Progenitor cell of endocrine pancreas (in vitro differentiated cells): ENCODE measurements at places on chromosomes 2 and 18.

DNA sequence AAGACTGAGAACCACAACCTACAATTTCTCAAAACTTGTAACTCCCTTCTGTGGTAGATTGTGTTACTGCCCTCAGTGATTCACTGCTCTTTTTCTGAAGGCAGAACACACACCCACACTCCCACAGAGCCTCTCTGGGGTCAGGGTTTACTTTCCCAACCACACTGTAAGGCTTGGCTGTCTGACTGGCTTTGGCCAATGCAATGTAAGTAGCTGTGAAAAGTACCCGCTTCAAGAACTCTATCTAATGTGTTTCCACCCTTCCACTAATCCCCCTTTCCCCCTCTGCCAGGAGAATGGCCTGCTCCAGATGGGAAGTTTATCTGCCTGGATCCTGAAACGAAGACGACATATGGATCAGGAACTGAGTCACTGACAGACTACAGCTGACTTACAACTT, 222.7 kb downstream of the CDH2 start:
- H3K36me3 ChIP-seq = peaks cover 20% of the 10 kb centered on the region
- no peak overlapping the region for H3K27ac ChIP-seq
- peaks cover 1% of the 10 kb centered on the region for H3K4me1 ChIP-seq
- DNase-seq = no peak

DNA sequence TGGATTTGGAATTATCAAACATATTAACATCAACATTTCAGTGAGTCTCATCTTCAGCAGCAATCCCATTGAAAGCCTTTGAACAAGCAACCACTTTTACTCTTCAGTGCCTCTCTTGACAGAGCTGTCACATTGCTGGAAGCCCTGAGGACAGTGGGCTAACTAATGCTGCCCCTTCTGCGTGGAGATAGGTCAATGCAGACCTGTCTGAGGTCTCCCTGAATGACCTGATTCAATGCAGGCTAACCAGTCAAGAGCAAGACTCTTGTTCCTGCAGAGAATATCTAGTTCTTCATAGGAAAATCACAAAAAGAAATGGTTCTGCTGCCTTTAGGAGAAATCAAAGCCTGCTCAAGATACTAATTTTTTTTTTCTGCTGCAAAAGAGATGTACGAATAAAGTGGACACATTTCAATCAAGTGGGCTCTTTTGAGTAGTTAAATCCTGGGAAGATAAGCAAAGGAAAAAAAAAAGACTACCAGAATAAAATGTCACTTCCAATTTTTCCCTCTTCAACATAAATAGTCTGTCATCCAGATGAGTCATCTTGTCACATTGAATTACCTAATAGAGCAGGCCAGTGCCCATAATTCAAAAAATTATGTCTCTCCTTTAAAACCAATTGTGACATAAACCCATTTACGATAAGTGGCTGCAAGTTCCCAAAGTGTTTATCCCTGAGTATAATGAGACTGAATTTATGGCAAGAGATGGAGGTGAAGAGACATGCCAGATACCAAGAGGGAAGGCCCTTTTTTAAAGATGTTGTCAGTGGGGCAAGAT, 1269.0 kb upstream of the DDX18 start:
- no peak overlapping the region for H3K27ac ChIP-seq
- no peaks in the 10 kb centered on the region for H3K27me3 ChIP-seq
- DNase-seq = no peak
- H3K36me3 ChIP-seq = no peaks in the 10 kb centered on the region
- no peak overlapping the region for H3K4me3 ChIP-seq
- no peaks in the 10 kb centered on the region for H3K4me1 ChIP-seq

DNA sequence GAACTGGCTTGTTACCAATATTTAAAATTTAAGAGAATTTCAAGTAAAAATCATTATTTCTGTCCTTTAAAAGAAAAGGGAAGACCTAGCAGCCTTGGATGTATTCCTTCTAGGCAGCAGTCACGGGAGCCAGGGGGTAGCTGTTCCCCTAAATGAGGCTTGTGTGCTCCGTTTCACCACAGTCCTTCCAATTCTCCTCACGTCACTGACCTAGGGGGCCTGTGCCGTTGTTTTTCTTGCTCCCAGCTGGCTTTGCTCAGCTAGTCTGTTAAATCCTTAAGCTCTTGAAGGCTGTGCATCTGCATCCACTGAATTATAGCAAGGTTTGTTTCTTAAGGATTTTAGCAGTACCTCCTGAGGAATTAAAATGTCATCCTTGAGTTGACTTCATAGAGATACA, 9.9 kb downstream of the KLHL23 start:
- H3K27me3 ChIP-seq = no peaks in the 10 kb centered on the region
- no peak for DNase-seq
- H3K27ac ChIP-seq = no peak overlapping the region
- H3K4me3 ChIP-seq = no peak overlapping the region
- H3K36me3 ChIP-seq = peaks cover 40% of the 10 kb centered on the region
- peaks cover 6% of the 10 kb centered on the region for H3K4me1 ChIP-seq

DNA sequence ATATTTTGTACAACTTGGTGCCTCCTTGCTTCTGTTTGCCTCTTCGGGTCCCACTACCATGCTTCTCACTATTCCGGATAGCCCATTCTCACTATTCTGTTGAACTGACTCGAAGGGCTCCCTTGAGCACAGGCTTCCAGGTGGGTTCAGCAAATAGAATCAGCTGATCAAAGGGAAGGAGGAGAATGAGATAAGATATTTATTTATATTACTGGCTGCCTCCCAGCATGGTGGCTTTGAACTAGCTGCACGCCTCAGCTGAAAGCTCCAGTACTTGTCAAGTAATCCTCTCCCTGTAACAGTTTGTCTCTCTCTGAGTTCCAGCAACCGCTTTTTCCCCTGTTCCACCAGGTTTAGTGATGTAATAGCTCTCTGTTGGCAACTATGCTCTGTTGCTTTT, 187.8 kb upstream of the HNRNPA3 start:
- H3K4me1 ChIP-seq = peaks cover 8% of the 10 kb centered on the region
- H3K4me3 ChIP-seq = no peak overlapping the region
- no peak for DNase-seq
- no peaks in the 10 kb centered on the region for H3K36me3 ChIP-seq
- peaks cover 64% of the 10 kb centered on the region for H3K27me3 ChIP-seq

- no peak overlapping the region for H3K4me3 ChIP-seq
- no peak for DNase-seq
- peaks cover 3% of the 10 kb centered on the region for H3K27me3 ChIP-seq
- H3K4me1 ChIP-seq = no peaks in the 10 kb centered on the region
- H3K27ac ChIP-seq = no peak overlapping the region
- H3K36me3 ChIP-seq = no peaks in the 10 kb centered on the region
These were observed 43.2 kb downstream of the CRACDL start for GRCh38 chr2:98892871-98893270.

DNA sequence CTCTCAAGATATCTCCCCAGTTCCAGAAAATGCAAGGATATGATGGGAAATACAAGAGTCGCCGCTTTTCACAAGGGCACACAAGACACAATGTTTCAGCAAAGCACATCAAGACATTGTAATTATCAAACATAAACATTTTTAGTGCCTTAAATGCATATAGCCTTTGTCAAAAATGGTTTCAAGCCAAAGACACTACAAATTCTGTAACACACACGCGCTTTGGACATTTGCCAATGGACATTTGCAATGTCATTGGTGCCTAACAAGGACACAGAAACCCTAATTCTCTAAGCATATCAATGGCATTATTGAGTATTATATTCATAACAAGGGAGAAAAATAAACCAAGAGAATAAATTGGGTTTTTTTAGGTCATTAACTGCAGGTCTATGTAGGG, 16.1 kb downstream of the ADD2 start:
- peaks cover 49% of the 10 kb centered on the region for H3K27me3 ChIP-seq
- no peaks in the 10 kb centered on the region for H3K36me3 ChIP-seq
- H3K4me3 ChIP-seq = no peak overlapping the region
- no peak overlapping the region for H3K27ac ChIP-seq
- DNase-seq = no peak

DNA sequence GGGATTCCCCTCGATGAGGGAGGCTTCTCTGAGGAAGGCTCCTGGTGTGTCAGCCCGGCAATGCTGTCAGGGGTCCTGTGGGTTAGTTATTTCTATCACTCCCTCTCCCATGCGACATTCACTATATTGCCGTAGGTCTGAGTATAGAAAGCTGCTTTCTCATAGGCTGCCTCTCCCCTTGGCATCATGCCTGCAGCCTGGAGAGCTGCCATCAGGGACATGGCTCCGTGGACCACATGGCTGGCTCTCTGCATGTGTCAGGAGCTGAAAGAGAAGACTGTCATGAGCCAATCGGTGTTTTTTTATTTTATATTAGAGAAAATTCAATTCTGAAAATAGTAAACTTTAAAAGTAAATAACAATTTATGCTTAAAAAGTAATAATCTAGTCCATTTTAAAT, 198.0 kb downstream of the CDH20 start:
- H3K27ac ChIP-seq = no peak overlapping the region
- peaks cover 19% of the 10 kb centered on the region for H3K27me3 ChIP-seq
- peaks cover 5% of the 10 kb centered on the region for H3K4me1 ChIP-seq

- H3K4me1 ChIP-seq = no peaks in the 10 kb centered on the region
- H3K27me3 ChIP-seq = no peaks in the 10 kb centered on the region
- H3K36me3 ChIP-seq = peaks cover 27% of the 10 kb centered on the region
- H3K27ac ChIP-seq = no peak overlapping the region
- DNase-seq = no peak
These were observed 42.1 kb downstream of the SAP130 start for GRCh38 chr2:127985735-127986134.
